ENCODE measurements at places on chromosomes 12 and 14.
A peak's percentile ranks its signal among the peaks of the same experiment; 100 is the strongest.

- no peak for DNase-seq
These were observed 23.9 kb downstream of the NCKAP1L start for GRCh38 chr12:54521293-54522060.

- no peak for DNase-seq
These were observed 444.8 kb downstream of the ADAMTS20 start for GRCh38 chr12:43107026-43107775.

DNA sequence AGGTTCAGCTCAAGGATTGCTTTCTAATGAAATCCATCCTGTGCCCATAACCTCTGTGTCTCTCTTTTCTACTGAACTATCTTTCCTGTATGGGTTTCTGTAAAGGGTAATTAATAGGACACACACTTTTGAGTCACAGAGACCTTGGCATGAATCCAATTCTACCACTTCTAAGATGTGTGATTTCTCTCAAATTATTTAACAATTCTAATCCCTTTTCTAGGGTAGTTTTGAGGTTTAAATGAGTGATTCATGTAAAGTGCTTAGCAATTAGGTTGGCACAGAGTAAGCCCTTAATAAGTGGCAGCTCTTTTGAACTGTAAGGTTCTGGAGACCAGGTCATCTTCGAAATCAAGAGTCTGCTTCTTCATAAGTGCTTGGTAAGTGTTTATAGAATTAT lies 202.7 kb downstream of the RASSF9 start:
- no peak for DNase-seq

GRCh38 chr12:15037091-15037687 lies 64.3 kb downstream of the PDE6H start:
- DNase-seq: no peak

DNA sequence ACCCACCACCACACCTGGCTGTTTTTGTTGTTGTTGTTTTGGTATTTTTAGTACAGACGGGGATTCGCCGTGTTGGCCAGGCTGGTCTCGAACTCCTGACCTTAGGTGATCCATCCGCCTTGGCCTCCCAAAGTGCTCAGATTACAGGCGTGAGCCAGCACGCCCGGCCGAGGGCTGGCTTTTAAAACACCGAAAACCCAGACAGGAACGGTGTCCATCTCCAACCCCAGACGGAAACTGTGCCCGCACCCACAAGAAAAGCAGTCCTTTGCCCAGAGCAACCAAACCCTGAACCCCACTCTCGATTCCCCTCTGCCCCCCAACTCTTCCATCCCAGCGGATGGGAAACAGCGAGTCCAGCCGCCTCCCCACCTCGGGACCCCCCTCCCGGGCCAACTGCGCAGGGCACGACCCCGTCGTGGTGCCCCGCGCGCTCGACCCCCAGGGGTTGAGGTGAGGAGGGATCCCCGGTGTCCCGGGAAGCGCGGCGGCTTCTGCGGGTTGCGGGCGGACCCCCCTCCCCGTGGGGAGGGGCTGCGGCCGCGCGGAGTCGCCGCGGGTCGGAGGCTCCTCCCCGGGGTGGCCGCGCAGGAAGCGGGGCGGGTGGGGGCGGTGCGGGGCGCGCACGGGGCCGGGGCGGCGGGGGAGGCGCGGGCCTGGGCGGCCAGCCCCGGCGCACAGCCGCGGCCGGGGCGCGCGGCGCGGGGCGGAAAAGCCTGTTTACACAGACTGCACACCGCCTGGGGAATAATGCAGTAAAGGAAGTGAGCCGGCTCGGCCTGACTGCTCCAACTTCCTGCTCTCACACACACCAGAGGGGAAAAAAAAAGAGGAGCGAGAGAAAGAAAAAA lies at the start of gene ELK3:
TSS of gene ELK3 (plus strand) at position 651 of the 851 bp plus-strand sequence.
- DNase-seq: peak; percentile 12

Data from anterior cingulate cortex (tissue), 58 donors.